ENCODE measurements at places on chromosomes 11 and 22.
A peak's percentile ranks its signal among the peaks of the same experiment; 100 is the strongest.

- no peak for DNase-seq
These were observed 33.5 kb downstream of the LRP5 start for GRCh38 chr11:68345776-68346461.

GRCh38 chr11:72897506-72897905, 83.3 kb downstream of the ATG16L2 start:
- DNase-seq: no peak

GRCh38 chr22:39731881-39732555, 161.5 kb downstream of the CACNA1I start:
- no peak for DNase-seq

DNA sequence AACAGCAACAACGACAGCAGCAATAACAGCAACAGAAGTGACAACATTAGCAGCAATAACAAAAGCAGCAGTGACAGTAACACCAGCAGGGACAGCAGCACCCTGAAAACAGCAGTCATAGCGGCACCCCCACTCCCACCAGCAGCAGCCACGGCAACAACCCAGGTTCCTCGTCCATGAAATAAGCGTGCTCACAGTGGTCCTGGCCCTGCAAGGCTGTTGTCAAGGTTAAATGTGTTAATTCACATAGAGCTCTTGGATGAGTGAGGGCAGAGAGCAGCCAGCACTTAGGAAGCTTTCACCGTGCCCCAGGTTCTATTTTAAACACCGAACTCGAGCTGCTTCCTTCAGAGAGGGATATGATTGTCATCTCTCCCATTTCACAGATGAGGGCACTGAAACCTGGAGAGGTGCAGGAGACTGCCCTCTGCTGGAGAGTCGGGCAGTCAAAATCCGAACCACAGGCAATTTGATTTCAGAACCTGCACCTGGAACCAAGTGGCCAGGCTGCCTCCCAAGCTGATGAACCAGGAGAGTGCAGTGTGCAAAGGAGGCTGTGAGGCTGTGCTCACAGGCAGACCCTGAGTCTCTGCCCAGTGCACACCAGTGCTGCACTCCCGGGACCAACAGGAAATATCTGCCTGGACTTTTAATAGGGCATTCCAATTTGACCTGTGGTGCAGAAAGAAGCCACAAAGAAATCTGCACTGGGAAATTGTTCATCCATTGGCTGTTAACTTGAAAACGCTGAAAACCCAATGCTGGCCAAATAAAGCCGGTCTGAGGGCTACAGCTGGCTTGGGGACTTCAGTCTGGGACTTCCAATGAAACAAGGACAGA, 22.9 kb upstream of the FGF3 start:
- DNase-seq: no peak

DNA sequence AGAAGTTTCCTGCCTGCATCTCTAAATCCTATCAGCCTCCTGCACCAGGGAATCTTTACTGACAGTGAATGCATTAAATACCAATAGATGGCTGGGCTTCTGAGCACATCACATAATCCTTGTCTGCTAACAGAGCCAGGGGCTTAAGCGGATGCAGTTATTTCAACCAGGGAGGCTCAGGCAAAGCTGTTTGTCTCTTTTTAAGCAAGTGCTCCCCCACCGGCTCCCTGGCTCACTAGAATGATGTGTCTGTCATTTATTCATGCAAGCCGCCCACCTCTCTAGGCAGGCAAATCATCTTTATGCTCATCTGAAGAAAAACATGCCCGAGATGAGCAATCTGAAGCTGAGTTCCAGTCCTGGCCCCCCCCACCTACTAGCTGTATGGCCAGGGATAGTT, 182.3 kb downstream of the TENM4 start:
- no peak for DNase-seq

DNA sequence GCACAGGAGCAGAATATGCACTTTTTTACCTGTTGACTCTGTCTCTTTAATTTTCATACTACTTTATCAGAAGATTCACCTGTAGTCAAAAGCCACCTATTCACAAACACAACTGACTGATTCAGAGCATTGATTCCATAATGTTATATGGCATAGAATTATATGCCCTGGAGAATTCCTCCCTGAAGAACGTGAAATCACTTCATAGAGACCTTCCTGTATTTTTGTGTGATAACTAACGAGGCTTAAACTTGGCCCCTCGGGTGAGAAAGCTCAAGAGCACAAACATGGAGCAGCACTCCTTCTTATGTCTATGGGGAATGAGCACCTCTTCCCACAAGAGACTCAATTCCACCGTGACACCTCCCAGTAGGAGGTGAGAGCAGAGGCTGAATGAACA, at the start of gene OR10A6:
TSS of gene OR10A6 (minus strand) at position 101 of the 400 bp plus-strand sequence. CDS start 2,606 bp downstream, outside the sequence.
- DNase-seq: no peak

DNA sequence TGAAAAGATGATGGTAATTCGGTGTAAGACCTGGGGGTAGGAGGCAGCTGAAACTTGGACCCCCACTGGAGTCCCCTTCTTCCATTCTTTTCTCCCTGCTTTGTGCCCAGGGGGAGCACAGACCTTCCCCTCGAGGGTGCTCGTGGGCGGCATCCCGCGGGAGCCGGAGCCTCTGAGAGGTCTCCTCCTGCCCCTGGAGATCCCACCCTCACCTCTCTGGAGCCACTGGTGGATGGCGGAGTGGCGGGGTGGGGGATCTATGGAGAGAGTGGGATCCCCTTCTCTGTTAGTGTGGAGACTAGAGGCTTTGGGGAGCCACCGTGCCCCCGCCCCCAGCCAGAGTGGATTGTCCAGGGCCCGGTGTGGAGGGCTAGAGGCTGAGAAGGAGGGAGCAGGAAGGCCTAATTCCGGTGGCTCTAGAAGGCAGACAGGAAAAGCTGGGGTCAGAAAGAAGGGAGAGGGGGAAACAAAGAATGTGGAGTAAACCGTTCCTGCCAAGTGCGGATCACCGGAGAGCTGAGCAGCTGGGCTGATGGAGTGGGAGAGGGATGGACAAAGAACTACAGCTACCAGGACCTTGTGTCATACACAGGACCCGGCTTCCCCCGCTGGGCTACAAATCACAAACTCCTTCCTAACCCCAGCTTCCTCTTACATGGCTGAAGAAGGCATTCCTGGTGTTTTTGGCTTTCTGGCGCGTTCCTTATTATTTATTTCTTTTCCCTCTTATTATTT, 41.9 kb downstream of the KCNJ1 start:
- no peak for DNase-seq

DNA sequence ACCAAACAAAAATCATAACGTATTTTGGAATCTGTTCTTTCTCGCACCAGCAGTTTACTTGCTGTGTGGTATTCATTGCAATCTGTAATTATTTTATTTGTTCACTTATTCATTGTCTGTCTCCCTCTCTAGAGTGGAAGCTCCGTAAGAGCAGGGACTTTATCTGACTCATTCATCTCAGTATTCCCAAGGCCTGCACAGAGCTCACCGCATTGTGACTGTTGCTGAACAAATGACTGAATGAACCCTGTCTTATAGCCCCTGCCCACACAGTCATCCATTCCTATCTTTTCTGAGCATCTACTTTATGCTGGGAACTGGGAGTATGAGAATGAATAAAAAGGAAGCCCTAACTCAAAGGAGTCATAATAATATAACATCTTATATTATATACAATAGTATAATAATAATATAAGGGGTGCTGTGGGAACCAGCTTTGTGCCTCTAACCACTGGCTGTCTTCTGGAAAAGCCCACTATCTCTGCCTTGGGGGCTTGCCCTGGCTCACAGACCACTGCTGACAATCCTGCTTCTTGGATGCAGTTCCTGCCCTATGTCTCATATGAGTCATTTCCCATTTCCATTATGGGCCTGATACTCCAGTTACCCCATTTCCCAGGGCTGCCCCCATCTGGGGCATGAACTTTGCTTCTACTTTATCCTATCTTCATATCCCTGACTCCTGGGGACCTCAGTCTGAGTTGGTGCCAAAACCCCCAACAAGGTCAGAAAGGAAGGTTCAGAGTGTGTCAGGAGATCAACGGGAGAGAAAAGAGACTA, 11.0 kb downstream of the XRRA1 start:
- no peak for DNase-seq

GRCh38 chr22:29310863-29311339, 4.5 kb downstream of the GAS2L1 start:
- peak; percentile 28 for DNase-seq

DNA sequence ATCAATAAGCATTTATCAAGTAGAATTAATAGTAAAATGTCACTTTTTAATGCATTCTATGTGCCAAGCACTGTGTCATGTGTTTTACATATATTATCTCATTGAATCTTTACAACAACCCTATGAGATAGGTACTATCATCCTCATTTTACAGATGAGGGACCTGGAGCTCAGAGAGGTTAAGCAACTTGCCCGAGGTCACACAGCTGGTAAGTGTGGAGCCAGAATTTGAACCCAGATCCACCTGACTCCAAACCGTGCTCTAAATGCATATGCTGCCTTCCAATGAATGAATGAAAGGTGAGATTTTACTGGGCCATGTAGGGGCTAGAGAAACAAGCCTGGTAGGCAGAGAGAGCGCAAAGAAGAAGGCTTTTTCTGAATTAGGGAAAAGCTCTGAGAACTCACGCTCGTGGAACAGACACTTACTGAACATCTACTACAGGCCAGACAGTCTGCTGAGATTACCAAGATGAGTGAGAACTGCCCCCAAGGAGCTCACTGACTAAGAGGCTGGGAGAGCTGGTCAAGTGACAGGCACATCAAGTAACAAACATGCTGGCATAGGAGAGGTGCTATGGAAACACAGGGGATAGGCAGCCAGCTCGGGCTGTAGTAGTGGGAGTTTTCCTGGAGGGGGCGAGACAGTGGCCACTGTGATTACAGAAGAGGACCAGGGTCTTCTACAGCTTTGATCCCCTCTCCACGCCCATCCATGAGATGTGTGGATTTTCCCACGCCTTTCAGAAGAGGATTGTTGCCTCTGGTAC, 4.4 kb downstream of the ABCG4 start:
- DNase-seq: no peak

- no peak for DNase-seq
These were observed 101.4 kb upstream of the C11orf87 start for GRCh38 chr11:109320595-109320994.

DNA sequence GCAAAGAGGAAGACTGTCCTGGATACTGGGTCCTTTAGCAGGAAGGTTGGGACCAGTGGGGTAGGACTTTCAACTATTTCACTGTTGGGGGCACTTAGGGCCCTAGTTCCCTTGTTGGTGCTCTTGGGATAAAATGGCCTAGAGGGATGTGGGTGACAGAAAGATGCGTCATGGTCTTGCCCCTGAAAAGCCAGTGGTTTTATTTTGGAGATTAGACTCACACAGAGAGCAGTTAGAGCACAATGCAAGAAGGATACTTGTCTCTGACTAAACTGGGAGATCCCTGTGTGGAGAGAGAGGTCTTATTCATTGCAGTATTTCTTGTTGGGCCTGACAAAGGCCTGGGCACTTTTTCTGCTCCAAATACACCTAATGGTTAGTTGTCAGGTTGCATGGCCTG, 22.6 kb upstream of the MRGPRX2 start:
- no peak for DNase-seq

GRCh38 chr11:125463590-125464269, 32.3 kb downstream of the FEZ1 start:
- DNase-seq: no peak

DNA sequence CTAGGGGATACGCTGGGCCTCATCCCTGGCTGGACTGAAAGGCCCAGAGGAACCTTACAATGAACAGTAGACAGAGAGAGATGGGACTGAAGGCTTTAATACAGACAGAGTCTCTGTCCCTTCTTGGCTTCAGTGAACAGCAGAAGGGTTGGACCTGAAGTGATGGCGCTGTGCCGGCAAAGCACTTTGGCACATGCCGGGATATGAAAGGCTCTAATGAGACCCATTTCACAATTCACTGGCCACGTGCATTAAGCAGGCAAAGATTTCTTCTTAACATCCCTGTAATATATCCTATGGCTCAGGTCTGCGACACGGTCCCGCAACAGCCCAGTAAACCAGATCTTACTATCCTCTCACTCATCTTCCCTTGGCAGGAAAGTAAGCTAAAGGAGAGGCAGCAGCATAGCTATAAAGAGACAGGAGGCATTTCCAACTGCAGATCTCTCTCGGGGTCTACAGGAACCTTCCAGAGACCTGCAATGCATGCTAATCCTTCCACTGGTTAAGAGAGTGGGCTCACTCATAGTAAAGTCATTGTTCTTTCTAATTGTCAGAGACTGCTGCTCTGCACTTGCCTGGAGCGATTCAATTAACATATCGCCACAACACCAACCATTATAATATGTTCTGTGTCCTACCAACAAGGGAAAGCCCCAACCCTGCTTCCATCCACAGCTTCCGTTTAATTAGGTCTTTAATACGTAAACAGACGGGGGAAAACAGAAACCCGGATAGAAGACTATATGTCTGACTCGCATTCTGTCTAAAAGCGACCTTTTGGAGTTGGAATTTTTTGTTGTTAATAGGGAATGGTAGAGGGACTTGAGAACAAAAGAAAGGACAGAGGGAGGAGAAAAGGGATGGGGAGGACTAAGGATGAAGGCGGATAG, 1179.0 kb downstream of the LRRC4C start:
- no peak for DNase-seq

Data from GDM1 (cell line).